ENCODE measurements at places on chromosomes 5 and 9.

DNA sequence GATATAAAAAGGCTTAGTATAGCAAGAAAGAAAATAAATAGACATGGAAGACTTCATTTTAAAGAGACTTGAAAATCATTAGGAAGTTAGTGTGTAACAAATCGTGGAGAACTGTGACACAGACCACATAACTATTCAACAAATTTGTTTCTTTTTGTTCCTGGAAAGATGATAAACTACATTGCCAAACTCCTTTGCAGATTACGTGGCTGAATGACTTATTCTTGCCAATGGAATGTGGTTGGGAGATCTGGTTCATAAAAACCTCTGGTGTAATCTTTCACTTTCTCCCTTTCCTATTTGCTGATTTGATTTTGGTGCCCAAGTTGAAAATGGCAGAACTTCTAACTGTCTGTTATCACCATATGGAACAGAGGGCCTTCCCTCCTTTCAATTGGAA is 328.9 kb upstream of the MEF2C start:
- no peak for DNase-seq

- DNase-seq: no peak
Observed at GRCh38 chr5:149733129-149733900, 3.2 kb downstream of the PPARGC1B start.

DNA sequence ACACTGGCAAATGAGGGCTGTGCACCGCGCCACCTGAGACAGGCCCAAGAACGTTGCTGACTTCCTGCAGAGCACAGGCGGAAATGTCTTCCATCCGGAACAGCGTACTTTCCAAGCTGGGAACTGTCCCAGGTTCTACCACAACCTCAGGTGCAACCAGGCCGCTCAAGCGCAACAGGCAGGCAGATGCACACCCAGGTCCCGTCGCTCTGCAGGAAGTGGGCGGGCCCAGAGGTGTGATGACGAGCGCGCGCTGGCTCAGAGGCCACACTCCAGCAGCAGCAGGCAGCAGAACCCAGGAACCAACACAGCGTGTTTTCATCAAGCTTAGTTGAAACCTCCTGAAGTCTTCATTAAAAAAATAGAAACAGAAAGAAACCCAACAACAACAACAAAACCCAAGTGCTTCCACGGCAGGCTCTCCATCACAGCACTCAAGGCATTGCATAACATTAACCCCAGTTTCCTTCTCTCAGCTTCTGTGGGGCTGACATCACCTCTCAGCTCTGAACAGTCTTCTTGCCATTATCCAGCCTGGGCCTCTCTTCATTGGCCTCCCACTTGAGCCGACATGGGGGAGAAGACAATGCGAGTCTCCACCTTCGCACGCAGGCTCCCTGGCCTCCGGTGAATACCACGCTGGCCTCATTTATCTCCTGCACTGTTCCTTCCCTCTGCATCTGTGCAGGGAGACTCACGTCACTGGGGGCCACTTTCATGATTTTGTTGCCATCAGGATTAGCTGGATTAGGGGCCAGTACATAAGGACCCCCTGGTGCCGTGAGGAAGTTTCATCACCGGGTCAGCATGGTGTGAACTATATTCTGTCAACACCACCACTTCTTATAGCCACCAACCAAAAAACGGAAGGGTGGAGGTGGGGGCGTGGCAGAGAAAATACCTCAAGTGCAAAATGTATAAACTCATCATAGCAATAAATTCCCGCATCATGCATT is 22.1 kb downstream of the PTCH1 start:
- DNase-seq: peak; percentile 65

DNA sequence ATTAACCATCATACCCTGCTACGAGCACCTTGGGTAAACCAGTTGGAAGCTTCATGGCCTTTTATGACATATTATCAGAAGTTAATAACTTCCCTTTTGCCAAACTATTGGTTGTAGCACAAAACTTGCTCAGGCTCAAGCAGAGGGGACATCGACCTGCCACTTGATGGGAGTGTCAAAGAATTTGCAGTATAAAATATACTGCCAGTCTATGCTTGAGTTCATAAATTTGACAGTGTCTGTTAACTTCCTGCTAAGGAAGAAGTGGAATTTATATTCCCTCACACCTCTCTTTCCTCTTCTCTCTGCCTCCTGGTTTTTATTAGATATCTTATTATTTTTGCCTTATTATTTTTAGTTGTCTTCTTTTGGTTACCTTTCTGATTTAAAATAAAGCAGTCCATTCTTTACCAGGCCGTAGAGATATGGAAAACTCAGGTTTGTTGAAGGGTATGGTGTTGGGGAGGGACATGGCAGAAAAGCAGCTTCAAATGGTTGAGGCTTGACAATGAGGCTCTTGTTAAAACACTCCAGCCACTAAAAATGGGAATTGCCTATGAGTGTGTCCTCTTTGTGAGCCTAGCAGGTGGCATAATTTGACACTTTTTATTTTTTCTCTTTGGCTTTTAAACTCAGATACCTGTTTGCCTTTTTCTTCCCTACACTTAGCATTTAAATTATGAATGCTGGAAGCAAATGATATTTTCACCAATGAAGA is 298.0 kb downstream of the DOCK8 start:
- DNase-seq: no peak
